CD4-positive, alpha-beta T cell treated with Interleukin-17A for 1 hour (primary cell): ENCODE measurements at places on chromosomes 4 and X.

GRCh38 chrX:120672389-120672788 lies 42.5 kb upstream of the C1GALT1C1 start:
- no peak for DNase-seq

DNA sequence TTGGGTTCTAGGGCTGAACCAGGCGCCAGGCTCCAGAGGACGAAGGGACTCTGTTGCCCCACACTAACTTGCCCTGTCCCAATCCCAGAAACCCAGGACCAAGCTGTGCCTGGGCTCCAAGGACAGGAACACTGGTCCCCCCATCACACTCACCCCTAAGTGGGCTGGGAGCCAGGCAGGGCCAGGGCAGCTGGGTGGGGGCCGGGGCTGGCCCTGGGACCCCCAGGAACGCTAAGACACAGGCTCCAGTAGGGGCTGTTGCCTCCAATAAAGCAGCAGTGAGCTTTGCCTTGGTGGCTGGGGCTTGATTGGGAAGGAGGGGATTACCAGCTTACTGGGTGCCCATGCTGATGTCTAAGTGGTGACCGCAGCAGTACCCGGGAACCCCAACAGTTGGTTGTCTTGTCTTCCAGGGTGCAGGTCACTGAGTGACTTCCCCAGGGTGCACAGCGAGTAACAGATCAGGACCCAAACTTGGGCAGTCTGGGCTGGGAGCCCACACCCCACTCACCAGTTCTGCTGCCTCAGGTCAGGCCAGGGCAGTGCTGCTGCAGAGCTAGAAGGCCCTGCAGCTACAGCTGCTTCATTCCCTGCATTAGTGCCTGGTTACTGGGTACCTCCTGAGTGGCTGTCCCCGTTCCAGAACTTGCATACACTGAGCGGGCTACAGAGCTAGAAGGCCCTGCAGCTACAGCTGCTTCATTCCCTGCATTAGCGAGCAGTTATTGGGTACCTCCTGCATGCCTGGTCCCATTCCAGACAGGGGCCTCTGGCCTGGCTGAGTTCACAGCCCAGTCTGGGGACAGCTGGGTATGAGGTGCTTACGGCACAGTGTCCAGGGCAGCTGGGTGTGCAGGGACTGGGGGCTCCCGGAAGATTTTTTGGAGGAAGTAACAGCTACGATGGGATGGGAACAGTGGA lies 9.4 kb upstream of the ADD1 start:
- no peak for DNase-seq

DNA sequence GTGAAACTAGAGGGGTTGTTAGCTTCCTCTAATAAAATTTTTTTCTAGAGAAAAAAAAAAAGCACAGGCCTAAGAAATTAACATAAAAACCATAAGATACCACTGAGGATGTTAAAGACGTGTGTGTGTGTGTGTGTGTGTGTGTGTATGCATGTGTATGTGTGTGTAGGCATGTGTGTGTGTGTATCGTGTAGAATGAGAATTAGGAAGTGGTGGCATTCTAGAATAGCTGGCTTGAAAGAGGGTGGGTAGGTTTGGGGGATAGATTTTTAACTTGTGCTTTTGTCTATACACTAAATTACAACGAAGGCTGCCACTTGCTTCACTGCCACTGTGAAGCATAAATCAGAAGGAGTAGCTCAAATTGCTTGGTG lies 22.5 kb upstream of the AFM start:
- DNase-seq, result no peak

GRCh38 chrX:154046031-154046781 lies 26.5 kb upstream of the IRAK1 start:
- no peak for DNase-seq

DNA sequence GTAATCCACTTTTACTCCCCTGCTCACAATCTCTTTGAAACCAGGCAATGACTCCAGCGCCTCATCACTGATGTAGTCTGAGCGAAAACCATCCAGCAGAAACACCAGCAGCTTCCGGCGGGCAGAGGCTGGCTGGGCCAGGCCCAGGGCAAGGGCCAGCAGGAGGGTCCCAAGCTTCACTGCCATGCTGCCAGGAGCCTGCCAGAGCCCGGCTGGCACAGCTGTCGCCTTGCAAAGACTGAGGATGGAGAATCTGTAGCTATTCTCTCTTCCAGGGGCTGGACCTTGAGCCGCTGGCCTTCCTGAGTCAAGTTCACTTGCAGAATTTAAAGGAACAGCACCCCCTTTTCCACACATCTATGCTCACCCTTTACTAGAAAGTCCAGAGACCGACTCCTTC lies at the start of gene ENPP6:
TSS of gene ENPP6 (minus strand) at position 240 of the 400 bp plus-strand sequence. CDS start at position 186, 54 bp downstream.
- DNase-seq, result no peak

GRCh38 chr4:115657991-115658650 lies 544.7 kb upstream of the NDST4 start:
- DNase-seq, result no peak

- DNase-seq, result no peak
Measured at GRCh38 chr4:10079256-10079655, 37.3 kb downstream of the WDR1 start.

DNA sequence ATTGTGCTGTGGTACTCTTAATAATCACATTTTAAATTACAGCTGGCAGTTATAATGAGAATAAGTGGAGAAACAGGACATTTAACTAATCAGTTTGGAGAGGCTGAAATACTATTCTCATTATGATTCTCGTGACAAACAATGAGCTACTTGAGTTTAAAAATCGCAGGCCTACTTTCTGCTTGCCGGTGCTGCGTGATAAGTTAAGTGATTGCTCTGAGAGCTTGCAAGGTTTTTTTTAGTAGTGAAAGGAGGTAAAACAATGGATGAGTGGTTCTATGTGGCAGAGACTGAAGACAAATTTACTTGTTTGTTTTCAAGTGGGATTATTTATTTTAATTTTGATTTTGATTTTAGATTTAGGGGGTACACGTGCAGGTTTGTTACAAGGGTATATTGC lies 114.0 kb downstream of the RAPGEF2 start:
- no peak for DNase-seq

GRCh38 chr4:134465417-134465816 lies 263.8 kb upstream of the PABPC4L start:
- no peak for DNase-seq

GRCh38 chr4:129254526-129254925 lies 158.6 kb downstream of the C4orf33 start:
- no peak for DNase-seq

- no peak for DNase-seq
Measured at GRCh38 chr4:175705407-175705806, 106.7 kb downstream of the GPM6A start.

DNA sequence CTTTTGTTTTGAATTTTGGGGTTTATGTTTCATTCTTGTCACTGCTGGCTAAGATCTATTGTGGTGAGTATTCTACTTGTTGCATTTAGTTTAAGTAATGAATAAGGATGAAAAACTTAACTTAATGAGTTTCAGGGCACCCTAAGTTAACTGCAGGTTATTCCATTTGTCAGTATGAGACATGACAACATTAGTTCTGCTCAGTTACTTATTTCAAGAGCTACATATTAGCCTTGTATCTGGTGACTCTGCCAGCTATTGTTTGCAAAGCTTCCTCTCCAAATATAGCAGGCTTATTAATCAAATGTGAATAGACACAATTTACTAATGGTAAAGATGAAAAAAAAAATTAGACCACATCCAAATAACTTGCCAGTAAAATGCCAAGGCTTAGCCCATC lies 567.1 kb downstream of the IL15 start:
- DNase-seq, result no peak

- no peak for DNase-seq
Measured at GRCh38 chrX:85052205-85052604, 48.5 kb downstream of the APOOL start.

DNA sequence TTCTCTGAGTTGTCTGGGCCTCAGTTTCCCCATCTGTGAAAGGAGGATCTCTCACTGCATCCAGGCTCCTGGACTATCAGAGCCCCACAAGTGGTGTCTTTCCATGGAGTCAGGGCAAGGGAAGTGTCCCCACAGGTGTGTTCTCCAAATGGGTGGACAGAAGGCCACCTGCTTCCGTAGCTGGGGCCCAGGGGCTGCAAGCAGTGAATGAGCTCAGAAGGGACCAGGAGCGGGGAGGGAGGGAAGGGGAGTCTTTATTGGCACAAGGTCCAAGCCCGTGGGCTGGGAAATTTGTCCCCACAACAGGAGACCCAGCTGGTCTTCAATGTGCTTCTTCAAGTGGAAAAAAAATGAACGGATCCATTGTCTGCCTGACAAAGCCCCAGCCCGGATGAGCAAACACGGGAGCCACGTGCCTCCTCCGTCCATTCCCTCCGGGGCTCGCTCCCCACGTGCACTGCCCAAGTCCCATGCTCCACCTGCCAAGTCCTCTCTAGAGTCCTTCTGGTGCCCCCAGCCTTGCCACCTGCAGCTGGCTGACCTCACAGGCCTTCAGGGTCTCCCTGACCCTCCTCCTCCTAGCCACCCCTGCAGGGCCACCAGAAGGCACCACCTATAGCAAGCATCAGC lies 72.0 kb downstream of the JAKMIP1 start:
- no peak for DNase-seq

- DNase-seq, result no peak
Measured at GRCh38 chrX:123173833-123174232, 10.2 kb upstream of the GRIA3 start.

- no peak for DNase-seq
Measured at GRCh38 chrX:28022371-28022770, 41.1 kb upstream of the DCAF8L1 start.

GRCh38 chr4:150960079-150960478 lies 55.0 kb downstream of the LRBA start:
- DNase-seq, result no peak

- no peak for DNase-seq
Measured at GRCh38 chrX:68995780-68996551, 167.1 kb downstream of the EFNB1 start.

DNA sequence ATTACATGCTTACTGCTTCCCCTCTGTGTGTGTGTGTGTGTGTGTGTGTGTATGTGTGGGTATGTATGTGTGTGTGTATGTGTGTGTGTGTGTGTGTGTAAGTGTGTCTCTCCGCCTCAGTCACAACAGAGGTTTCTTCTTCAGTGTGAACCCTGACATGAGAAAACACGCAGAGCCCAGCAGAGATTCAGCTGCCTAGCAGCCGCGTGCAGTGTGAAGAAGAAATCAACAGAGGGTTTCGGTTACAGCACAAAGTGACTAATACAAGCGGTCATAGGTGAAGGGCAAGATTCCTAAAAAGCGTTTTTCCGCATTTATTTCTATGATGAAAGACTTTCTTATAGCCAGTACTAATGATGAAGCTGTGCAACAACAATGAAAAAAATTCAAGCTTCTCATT lies 55.3 kb upstream of the ZFP42 start:
- DNase-seq, result no peak

GRCh38 chr4:101037938-101038413 lies 309.4 kb downstream of the PPP3CA start:
- DNase-seq, result peak; percentile 47

- DNase-seq, result no peak
Measured at GRCh38 chrX:150092549-150092948, 154.3 kb upstream of the EOLA2 start.

DNA sequence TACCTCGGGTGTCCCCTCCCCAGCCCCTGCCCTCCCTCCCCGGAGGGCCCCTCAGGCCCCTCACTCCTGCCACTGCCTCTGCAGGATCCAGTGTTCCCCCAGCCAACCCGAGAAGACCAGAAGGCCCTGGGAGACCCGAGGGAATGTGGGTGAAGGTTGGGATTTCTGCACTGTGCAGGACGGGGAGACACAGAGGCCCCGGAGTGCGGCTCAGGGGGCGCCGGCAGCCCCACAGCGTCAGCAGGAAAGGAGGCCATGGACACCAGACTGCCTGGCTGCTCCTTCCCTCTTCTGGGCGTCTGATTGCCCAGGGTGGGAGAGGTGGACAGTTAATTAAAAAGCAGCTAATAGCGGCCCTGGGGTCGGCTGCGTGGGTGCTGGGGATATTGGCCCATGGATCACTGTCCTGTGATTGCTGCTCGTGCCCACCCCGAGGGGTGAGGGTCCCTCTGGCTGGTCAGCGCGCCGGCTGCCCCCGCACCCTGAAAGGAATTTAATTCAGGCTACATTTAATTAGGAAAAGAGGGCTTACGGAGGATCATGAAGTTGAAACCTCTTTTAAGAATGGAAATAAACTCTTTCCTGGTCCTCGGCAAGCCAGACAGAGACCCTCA lies 57.8 kb upstream of the NKX1-1 start:
- DNase-seq, result no peak

DNA sequence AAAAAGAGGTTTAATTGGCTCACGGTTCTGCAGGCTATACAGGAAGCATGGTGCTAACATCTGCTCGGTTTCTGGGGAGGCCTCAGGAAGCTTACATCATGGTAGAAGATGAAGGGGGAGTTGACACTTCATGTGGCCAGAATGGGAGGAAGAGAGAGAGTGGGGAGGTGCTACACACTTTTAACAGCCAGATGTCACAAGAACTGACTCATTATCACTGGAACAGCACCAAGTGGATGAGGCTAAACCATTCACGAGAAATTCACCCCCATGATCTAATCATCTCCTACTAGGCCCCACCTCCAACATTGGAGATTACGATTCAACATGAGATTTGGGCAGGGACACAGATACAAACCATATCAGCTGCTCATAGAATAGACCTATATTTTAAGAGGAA lies 255.8 kb downstream of the OPHN1 start:
- no peak for DNase-seq

DNA sequence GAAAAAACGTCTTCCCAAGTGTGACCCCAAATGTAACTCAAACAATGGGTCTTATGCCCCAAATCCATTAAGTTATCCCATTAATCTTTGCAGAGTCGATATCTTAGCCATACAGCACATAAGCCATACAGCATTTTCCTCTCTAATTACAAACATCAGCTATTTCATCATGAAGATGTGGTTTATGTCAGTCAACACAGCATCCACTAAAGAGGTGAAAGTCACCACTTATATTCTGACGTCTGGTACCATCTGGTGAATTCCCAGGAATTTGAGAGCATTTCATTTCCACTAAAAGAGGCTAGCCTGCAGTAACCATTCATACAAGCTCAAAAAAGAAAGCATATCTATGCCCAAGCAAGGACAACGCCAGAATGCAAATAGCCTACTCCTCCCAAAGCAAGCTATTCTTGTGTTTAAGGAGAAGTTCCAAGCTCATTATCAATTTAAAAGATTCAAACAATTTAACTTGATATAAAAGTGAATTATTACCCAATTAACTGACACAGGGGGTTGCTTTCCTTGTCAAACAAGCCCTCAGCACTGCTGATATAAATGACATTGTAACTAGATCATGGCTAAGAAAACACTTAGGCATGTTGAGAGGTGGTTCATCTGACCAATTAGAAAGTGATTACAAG lies 203.3 kb downstream of the ANTXR2 start:
- DNase-seq, result no peak
